Anterior cingulate cortex (tissue), 58 donors: ENCODE measurements at places on chromosomes 1 and 21.

DNA sequence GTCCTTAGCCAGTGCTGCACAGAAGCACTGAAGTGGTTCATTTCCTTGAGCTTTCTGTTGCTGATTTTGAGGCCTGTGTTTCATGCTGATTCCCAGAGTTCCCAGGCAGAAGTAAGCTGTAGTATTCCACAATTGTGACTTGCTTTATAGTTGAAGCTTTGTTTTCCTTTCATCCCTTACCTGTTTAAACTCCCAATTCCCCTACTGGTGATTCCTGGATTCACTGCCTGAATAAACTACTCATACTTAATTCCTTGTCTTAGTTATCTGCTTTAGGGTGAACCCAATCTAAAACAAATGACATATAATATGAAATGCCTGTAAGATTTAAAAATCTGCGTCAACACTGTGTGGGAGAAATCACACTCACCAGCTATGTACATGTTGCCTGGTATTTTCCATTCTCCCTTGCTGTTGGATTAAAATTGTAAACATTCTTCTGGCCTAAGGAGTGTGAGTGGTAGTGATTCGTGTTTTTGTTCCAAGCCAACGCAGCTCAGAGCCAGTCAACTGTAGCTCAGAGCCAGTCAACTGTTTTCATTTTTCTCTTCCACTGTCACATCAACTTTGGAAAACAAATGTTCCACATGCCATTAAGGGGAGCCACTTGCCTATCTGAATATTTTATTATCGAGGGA is 879.4 kb downstream of the MRPL39 start:
- DNase-seq: no peak

DNA sequence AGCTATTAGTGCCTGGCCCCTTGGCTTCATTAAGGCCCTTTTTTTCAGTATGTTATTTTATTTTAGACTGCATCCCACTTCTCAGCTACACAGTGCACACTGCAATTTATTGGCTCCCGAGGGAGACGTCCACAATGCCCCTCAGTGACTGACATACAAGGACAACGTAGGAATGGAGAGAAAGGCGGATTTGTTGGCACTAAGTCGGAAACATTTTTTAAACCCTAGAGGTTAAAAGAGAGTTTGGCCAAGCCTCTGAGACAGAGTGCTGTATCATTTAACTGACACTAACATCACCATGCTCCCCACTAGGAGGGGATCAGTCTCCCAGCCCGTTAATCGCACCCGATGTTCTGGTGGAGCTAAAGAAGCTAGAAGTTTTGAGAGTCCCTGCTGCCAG is 45.7 kb upstream of the FOXD3 start:
- no peak for DNase-seq

DNA sequence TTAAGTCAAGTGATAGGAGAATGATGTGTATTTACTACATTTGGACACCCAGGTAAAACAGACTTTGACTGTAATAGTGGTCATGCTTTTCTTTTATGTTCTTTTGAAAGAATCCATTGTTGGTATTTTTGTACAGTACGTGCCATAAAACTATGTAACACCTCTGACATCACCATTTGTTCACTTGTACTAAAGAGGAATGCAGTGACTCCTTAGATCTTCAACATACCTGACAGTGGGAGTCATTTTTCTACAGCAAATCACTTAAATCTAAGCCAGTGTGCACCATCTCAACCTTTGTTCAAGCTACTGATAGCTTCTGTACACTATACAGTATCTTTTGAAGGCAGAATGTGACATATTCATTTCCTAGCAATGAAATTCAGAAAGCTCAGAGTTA is 6.3 kb upstream of the PLD5 start:
- no peak for DNase-seq

DNA sequence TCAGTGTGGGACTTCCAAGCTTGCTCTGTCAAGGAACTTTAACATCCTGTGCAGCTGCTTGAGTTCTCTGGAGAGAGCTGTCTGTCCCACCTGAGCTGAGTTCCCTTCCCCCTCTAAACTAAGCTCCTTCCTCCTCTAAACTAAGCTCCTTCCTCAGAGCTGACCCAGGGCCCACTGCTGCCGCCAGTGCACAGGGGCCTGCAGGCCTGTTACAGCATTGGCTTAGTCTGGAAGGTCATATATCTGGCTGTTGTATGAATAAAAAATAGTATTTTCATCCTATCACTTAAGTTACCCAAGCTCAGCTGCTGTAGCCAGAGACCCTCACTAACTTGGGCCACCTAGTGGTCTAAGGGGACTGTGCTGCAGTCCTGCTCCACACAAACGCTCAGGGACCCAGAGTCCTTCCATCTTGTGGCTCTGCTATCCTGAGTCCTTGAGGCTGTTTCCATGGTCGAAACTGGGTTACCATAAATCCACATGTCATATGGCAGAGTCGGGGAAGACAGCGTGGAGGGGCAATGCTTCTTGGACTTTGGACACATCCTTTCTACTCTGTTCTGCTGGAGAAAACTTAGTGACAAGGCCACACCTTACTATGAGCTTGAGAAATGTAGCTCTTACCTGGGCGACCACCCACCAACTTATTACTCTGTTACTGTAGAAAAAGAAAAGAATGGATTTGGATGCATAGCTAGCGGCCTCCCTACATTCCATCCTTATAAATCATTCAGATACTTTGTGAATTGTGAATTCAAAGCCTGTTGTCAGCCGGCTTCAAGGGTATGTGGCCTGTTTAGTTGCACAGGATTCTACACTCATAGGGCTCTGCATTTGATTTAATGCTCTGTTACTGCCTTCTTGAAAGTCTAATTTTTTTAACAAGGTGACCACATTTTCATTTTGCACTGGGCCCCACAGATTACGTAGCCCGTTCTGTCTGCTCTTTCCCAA is 71.4 kb upstream of the GCLM start:
- DNase-seq: no peak

- peak; percentile 26 for DNase-seq
These were observed 34.6 kb upstream of the S100A7 start for GRCh38 chr1:153494976-153495535.

DNA sequence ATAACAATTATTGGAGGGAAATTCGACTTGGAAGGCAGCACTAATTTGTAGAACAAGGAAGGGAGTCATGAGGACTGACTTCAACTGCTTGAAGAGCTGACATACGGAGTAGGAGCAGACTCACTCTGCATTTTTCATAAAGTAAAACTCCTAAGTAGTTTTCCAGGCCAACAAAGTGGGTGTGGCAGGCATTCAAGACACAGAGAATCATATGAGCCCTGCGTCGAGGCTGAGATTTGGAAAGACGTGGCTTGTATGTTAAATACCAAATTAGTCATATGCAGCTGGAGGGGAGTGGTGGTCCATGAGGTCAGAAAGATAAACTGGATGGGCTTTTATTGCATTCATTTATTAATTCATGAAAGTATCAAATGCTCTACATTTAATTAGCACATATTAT is 255.7 kb upstream of the JUN start:
- DNase-seq: no peak

- no peak for DNase-seq
These were observed 22.9 kb upstream of the ERO1B start for GRCh38 chr1:236304682-236305081.

DNA sequence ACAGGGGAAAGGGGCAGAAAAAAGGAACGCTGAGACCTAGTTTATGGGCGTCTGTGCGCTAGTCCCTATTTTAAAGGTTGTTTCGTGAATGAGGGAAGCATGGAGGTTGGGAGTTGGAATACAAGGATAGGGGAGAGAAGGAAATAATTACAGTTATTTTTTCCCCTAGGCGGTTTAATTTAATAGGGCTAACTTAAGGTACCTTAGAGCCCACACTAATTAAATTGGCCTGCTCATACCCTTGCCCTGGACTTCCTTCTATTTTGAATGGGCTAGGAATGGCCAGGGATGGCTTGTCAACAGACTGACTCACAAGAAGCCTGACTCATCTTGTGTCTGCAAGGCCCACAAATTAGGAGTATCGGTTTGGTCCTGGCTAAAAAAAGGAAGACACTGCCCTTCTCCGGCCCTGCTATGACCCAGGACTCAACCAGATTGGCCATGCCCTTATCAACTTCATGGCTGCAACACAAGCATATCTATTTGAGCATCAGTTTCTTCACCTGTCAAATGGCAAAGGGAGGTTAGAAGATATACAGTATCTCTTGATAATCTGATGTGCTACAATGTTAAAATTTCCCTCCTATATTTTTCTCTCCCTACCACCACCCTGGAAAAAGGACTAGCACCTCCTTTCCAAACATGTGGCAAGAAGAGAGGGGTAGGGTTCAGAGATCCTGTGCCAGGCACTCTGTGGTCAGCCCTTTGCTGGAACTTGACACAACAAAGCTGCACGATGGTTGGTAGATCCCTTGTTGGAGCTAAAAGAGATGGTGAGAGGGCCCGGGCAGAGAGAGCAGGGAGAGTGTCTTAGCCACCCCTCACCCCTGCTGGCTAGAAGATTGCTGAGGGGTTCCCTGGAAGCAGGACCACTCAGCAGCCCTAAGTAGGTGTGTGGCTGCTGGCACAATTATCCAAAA is 2.2 kb upstream of the SSBP3 start:
- DNase-seq: no peak

DNA sequence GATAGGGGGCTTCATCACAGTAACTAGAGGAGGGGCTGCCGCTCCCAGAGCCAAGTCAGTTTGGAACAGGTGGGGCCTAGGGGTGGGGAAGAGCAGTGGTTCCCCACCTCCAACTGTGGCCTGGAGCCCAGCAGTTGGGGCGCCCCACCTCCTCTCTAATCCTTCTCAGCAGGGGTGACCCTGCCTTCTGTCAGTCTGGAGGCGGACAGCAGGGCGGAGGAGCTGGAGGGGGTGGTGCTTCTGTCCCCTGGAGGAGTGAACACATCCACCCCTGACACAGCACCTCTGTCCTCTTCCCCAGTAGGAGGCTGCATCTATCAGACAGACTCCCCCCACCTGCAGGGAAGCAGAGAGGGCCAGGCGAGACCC is 73.8 kb downstream of the MRPL37 start:
- DNase-seq: no peak

GRCh38 chr1:198699167-198700015 is 60.6 kb downstream of the PTPRC start:
- no peak for DNase-seq

DNA sequence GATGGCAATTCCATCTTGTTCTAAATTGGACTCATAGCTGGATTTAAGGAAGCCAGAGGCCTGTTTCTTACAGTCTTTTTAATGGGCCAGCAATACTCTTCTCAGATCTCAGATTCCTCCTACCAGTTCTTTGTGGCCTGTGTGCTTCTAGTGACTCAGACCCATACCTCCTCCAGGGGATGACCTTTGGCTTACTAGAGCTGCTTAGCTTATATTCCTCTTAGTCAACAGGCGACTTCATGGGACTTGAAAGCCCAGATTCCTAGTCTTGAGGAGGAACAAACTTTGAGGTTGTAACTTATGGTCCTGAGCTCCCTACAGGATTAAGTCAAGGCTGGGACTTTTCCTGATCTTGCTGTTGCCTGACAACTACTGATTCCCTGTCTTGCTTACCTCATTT is 12.4 kb upstream of the PAPPA2 start:
- no peak for DNase-seq

GRCh38 chr1:47710329-47711071 is 272.7 kb downstream of the FOXD2 start:
- DNase-seq: peak; percentile 30

DNA sequence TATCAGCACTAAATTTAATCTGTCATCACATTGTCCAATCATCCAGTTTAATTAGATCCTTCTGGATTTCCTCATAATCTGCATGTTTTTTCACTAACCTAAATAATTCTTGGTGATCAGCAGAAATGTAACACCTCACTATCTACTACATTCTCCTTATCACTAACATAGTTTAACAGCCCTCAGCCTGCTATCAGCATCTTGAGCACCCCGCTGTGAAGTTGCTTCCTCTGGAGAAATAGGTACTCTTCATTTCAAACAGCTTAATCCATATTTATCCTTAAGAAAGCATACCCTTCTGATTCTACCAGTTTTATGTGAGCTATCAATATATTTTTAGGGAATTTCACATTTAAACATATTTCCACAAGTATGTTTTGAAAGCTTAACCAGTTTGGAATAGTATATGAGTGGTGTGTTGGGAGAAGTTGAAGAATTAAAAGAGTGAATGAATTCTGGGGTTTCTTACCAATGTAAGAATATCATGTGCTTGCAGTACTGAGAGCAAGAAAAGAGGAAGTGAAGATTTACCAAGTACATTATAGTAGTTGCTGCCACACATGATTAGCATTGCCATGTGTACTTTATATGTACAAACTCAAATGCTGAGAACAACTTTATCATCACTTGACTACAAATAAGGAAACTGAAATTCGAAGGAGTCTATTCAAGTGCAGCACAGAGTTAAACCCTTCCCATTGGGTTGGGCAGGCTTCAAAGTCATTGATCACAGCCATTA is 771.1 kb upstream of the ADGRL4 start:
- no peak for DNase-seq

GRCh38 chr1:156898161-156898566 is 4.6 kb downstream of the PEAR1 start:
- no peak for DNase-seq

DNA sequence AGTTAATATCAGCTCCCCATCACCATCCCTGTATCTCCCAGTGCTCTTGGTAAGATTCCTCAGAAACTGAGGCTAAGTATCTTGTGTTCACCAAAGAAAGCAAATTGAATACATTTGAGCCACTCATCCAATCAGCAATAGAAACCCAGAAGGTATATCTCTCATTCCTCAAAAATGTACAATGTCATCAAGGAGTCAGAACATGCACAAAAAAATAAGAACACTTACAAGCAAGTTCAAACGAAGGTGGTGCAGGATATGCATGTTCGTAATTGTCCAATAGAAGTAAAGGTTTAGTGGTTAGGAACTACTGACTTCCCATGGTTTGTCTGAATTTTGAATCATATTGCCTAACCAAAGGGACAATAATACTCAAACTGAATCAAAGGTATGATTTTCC is 24.3 kb downstream of the RXRG start:
- no peak for DNase-seq

DNA sequence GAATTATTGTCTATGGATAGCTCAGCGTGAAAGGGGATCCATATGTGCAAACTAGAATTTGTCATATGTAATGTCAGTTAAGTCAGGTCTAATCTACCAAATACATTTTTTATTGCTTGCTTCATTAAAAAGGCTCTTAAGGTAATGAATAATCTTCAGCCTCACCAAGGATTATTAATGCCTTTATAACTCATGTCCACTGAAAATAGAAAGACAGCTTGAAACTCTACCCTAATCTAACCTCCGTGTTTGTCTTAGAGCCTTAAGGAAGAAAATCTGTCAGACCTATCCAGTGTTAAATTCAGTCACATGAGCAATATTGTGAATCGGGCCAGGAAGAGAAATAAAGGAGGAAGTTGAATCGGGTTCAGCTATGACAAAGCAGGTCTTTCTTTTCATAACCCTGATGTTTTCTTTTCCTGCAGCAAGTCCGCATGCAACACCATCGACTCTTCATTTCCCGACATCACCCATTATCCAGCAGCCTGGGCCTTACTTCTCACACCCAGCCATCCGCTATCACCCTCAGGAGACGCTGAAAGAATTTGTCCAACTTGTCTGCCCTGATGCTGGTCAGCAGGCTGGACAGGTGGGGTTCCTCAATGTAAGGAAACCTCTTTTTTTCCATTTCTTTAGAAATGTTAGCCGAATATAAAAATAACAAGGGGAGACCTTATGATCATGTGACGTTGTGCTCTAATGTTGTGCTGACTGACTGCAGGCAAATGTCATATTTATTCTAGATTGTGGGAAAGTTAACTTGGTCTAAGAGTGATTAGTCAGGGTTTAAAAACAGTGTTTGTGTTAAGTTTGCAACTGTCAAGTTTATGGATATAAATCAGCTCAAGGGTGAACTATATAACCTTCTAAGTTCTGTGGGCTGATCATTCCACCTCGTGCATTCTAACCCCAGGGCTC is 321.0 kb downstream of the TM2D1 start:
- DNase-seq: no peak

GRCh38 chr1:100457683-100458082 is 80.3 kb upstream of the GPR88 start:
- DNase-seq: no peak
